Head of caudate nucleus (tissue), 42 donors: ENCODE measurements at places on chromosomes 5 and 9.

GRCh38 chr5:122391621-122392020 lies 79.6 kb downstream of the SNCAIP start:
- DNase-seq: no peak

DNA sequence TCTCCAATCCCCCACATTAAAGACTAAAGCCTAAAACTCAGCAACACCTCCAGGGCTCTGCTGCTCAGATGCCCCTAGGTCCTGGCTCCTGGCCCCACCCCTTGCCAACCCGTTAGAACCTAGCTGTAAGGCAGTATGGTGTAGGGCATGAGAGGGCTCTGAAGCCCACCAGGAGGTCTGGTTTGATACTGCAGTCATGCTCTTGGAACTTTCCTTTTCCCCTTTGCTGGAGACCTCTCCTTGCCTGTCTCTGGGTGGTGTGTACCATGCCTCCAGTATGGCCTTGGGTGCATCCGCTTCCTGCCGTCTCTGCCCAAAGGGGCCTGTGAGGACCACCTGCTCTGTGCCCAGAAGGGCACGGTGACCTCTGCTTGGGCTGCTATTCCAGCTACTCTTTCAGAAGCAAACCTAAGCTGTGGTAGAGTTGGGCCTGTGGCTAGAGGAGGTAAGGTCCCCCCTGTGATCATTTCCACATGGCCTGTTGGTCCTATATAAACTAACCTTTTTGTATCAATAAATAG lies 3.5 kb downstream of the TENT4A start:
- DNase-seq: no peak

- no peak for DNase-seq
Observed at GRCh38 chr5:140690376-140690932, 716 bp downstream of the HARS1 start.

GRCh38 chr5:16737620-16738364 lies 121.0 kb upstream of the RETREG1 start:
- peak; percentile 51 for DNase-seq

GRCh38 chr5:59445741-59446140 lies 447.8 kb downstream of the PDE4D start:
- no peak for DNase-seq
